ENCODE measurements at places on chromosomes 6 and 20.

- no peak for DNase-seq
Observed at GRCh38 chr6:41639809-41640371, 1.6 kb downstream of the MDFI start.

- DNase-seq, result no peak
Observed at GRCh38 chr6:30644769-30645168, 2.2 kb upstream of the C6orf136 start.

DNA sequence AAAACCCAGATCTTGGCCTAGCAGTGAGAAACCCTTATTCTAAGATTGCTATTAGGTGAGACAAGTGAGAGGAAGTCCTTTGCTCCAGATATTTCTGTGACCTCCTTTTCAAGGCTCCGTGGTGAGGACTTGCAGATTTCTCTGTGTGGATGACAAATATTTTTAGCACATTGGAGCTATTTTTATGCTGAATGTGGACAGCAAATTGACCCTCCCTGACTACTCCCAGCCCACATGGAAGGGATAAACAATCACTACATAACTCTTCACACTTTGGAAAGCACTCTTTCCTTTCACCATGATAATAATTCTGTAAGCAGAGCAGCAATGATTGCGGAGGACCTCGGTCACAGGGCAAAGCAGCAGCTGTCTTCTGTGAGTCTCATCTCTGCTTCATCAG, 88.0 kb upstream of the ADGRF1 start:
- no peak for DNase-seq

GRCh38 chr6:126341126-126341525, 1.2 kb downstream of the CENPW start:
- no peak for DNase-seq

DNA sequence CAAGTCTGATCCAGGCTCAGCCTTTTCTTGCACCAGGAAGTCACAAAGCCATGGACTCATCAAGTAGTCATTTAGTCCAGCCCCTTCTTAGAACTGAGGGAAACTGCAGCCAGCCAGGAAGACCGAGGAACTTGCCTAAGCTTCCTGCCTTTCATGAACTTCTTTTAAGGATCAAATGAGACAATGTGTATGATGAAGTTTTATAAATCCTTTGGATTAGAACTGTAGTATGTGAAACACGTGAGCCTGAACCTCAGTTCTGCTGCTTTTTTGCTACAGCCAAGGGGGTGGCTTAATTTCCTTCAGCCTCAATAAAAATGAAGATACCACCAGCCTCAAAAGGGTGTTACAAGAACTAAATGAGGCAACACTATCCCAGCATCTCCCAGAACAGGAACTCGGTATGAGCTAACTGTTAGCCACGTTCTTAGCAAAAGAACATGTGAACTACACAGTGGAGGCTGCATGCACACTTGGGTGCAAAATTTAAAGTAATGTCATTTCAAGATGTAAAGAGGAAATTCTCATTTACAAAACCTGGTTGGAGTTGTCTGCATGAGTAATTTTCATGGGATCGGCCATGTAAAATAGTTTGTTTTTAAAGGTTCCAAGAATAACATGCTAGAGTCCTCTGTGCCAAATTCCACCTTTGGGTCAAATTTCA, 76.0 kb upstream of the TBC1D7 start:
- no peak for DNase-seq

- DNase-seq, result no peak
Observed at GRCh38 chr6:155454008-155454407, 1.6 kb downstream of the NOX3 start.

All from activated CD4-positive, CD25-positive, alpha-beta regulatory T cell treated with anti-CD3 and anti-CD28 coated beads, Interleukin-2, amount 50 U/mL, for 72 hours (primary cell).